K562 (cell line): ENCODE measurements at places on chromosomes 4 and X.

DNA sequence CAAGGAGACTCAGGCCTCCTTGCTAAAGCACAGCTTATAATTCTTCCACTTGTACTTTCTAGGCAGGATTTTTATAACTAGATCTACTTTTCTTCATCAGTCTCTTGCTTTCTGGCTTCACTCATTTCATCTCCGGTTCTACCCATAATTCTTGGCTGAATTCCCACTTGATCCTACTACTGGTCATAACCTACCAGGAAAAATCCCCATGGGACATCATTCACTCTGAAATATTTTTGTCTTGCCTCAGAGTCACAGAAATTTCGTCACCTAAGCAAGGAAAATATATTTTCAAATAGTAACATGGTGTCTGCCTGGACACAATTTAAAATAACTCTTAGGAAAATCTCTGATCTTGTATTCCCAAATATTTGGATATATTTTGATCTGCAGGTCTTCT is 122.3 kb downstream of the TEX13A start:
- no peak for DNase-seq

DNA sequence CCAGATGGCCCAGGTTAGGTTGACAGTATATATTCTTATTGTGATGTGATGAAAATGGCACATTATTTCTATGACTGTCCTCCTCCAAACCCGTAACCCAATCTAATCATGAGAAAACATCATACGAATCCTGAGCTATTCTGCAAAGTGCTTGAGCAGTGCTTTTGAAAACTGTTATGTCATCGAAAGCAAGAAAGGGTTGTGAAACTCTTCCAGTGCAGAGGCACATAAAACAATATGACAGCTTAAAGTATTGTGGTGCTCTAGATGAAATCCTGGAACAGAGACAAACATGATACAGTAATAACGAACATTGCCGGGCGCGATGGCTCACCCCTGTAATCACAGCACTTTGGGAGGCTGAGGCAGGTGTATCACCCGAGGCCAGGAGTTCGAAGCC is 1648.0 kb downstream of the STIM2 start:
- DNase-seq = no peak

DNA sequence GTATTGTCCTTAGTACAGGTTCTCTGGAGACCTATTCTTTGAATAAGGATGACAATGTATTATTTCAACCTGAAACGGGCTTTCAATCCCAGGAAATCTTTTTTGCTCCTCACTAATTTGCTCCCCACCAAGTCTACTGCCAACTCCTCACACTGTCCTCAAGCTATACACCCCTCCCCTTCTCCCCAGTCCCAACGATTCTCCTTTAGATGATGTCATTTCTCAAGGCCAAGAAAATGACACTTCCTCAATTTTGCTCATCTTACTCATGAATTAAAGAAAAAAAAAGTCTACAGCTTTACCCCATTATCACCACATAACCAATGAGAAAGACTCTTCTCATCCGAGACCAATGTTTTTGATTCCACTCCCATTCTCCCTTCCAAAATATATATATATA is 20.6 kb downstream of the AP1S2 start:
- no peak for DNase-seq

DNA sequence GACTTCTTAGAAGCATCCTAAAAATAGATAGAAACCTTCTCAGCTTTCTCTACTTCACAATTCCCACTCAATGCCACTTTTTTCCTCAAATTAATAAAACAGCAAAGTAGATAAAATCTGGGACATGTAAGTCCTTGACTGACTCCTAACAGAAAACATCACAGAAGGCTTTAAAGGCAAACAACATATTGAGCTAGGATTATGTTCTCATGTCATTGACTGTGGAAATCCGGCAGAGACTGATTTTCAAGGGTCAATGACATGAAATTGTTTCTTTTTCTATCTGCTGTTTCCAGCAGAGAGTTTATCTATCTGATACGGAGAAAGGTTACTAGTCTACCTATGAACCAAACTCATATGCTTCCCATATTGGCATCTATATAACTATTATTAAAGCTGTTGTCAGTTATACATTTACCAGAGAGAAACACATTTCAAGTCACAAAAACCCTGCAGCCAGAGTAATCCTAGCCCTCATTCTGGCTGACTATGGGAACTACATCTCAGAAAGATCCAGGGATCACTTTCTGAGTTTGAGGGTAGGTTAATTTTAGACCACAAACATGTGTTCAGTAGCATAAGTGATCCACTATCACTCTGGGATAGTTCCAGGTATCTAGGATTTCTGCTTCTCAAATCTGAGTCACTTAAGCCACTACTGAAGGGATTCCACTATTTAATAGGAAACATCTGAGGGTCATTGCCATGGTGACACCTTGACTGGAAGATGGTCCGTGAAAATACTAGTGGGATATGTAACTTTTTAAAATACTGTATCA is 147.6 kb downstream of the PPP3CA start:
- DNase-seq = no peak

DNA sequence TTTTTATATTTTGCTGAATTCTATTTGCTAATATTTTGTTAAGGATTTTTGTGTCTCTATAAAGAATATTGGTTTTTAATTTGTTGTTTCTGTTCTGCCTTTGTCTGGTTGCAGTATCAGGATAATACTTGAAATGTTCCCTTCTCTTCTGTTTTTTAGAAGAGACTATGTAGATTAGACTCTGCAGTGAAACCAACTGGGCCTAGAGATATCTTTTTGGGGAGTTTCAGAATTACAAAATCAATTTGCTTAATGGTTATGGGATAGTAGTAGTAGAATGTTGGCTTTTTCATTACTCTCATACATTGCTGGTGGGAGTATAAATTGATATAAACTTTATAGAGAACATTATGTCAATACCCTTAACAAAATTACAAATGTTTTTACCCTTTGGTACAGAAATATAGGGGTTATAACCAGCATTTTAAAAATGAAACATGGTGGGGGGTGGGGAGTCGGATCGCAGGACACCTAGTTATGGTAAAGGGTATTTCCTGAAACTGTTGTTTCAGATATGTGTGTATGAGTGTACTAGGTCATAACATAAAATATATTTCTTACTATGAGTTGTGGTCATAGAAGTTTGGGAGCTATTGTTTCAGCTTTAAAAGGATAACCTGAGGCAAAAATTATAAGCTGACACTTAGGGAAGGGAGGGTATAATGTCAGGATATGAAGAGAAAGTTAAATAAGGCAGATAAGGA is 29.0 kb downstream of the CLOCK start:
- no peak for DNase-seq

DNA sequence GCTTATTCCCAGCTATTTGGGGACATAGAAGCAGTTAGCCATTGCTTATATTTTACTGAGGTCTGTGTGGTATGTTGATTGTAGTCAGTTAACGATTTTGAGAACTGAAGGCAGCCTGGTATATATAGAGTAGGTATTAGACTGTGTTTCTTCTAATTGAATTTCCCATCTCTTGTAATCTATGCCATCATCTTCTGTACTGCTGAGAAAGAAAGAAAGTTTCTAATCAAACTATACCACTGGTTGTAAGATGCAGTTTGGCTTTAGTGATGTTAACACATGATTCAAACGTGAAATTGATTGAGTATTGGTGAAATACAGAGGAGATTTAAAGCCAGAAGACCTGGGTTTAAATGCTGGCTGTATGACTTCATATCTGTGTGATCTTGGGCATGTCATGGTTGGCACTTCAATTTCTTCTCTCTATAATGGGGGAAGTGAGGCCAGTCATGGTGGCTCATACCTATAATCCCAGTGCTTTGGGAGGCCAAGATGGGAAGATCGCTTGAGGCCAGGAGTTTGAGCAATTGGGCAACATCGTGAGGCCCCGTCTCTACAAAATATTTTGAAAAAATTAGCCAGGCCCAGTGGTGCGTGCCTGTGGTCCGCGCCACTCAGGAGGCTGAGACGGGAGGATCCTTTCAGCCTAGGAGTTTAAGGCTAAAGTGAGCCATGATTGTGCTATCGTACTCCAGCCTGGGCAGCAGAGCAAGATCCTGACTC is 11.6 kb downstream of the HTT start:
- no peak for DNase-seq

- DNase-seq = peak; percentile 51
These were observed 89.5 kb downstream of the OR13H1 start for GRCh38 chrX:131633285-131633917.

DNA sequence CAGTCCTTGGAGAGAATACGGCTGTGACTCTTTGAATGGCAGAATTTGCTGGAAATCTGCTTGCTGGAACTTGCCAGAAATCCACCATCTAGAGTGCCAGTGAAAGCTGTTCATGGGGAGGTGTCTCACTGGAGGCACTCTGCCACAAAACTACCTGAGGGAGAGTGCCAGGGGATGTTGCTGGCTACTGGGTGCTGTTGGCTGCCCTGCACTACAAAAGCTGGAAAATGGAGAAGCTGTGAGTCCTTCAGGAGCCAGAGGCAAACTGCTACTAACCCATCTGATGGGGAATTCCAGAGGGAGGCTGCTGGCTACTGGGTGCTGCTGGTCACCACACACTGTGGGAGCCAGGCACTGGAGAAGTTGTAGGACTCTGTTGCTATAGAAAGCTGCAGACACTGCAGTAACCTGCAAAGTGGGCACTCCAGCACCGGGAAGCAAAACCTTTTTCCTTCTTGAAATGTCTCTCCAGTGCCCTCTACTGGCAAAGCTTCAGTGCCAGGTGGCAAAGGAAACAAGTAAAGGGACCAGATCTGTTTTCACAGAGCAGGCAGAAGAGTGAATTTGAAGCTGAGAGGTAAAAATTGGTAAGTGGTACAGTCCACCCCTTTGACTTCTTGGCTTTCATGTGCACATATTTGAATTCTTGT is 47.8 kb upstream of the HSD17B10 start:
- DNase-seq = peak; percentile 59

- no peak for DNase-seq
These were observed 26.9 kb downstream of the KCNIP4 start for GRCh38 chr4:21921526-21922180.

GRCh38 chrX:102966701-102967100 is 29.6 kb downstream of the RAB40AL start:
- no peak for DNase-seq

- DNase-seq = no peak
These were observed 340.9 kb upstream of the CTSO start for GRCh38 chr4:156294577-156294976.

DNA sequence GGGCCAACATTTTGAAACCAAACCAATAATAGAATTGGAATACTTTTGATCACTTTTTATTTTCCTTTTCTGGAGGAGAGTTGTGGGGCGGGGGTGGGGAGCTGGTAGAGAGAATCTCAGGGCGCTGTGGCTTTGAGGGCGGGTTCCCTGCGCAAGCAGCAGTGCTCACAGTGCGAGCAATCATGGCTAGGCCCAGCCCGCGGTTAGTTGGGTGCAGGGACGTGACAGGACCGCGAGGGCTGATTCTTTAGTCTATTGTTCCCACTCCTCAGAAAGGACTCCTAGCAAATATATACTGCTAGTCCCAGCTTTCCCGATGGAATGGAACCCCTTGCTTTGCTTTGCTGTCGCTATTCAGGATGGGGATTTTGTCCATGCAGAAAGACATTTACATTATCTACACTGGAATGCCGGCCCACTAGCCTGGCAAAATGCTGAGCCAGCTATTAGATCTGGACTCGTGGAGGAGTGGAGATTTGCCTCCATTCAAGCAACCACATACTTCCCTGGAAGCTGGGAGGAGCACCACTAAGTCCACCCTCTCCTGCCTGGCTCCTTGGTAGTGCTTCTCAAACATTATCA is 23.9 kb upstream of the APLN start:
- no peak for DNase-seq

DNA sequence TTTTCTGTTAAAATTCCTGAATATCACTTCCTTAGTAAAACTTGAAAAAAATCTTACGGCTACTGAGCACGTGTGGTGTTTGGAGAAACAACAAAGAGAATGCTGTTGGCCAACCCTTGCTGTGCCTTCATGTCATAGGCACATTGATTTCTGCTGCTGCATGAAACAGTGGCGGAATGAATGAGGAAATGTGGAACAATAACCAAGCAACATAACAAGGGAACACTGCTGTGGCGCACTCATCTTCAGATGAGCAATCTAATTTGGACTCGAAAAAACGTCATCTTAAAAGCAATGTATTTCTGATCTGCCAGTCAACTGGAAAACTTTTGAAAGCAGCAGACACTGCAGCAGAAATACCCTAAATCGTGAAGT is 51.4 kb downstream of the PROM1 start:
- no peak for DNase-seq

DNA sequence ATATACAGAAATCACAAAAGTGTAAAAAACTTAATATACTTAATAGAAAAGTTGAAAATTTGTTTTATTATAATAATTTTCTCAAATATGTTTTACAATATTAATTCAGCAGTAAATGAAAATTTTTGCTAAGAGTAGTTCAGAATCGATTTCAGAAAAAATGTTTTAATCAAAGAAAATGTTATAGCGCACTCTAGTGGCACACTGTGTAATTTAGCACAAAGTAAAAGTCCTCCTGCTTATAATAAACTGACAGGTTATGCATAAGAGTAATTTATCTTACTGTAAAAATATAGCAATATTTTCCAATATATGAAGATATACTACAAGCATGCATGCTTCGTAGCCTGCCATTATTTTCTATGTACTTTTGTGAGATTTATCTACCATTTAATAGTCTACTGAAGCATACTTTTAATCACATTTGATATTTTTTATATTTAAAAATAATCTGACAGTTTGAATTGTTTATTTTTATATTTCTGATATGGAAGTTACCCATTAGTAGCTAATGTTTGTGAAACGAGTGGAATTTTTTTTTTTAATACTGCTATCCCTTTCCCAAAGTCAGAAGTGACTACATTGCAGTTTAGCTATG is 217.9 kb upstream of the KLHL4 start:
- peak; percentile 7 for DNase-seq

GRCh38 chr4:119218093-119218492 is 5.6 kb downstream of the USP53 start:
- DNase-seq = no peak

GRCh38 chr4:176441594-176441993 is 121.8 kb downstream of the SPCS3 start:
- no peak for DNase-seq

- no peak for DNase-seq
These were observed 56.9 kb downstream of the SMAD1 start for GRCh38 chr4:145538596-145538995.

GRCh38 chr4:31392923-31393322 is 672.8 kb downstream of the PCDH7 start:
- no peak for DNase-seq

GRCh38 chr4:144176476-144176875 is 36.0 kb upstream of the GYPA start:
- no peak for DNase-seq

GRCh38 chr4:164440199-164440598 is 313.7 kb upstream of the SMIM31 start:
- no peak for DNase-seq

GRCh38 chrX:69226459-69227158 is 61.4 kb upstream of the PJA1 start:
- no peak for DNase-seq

DNA sequence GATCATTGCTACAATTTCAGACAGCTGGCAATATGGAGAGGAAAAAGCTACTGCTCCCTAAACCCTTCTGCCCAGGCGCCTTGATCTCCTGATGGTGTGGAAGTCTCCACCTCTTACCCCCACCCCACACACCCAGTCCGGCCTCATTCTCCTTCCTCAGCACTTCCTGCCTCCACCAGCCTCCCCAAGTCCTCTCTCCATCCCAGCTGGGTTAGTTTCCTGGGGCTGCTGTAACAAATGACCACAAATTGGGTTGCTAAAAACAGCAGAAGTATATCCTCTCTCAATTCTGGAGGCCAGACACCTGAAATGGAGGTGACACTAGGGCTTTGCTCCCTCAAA is 1.1 kb upstream of the CCNQ start:
- DNase-seq = peak; percentile 42
